ENCODE measurements at places on chromosomes 5 and 9.

DNA sequence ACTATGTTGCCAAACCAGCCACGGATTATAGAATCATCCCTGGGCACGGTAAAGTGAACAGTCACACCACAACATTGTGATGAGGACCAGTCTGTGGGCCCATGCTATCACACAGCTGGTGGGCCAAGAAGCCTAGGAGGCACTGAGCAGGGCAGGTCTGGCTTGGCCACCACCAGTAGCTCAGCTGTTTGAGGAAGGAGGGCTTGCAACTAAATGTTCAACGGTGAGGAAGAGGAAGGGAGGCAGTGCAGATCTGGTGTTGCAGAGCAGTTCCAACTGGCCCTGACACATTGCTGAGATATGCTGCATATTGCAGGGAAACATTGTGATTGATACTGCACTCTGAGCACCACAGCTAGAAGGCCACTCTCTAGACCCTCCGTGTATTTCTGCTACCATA, 77.9 kb upstream of the ATG10 start:
- DNase-seq: no peak

DNA sequence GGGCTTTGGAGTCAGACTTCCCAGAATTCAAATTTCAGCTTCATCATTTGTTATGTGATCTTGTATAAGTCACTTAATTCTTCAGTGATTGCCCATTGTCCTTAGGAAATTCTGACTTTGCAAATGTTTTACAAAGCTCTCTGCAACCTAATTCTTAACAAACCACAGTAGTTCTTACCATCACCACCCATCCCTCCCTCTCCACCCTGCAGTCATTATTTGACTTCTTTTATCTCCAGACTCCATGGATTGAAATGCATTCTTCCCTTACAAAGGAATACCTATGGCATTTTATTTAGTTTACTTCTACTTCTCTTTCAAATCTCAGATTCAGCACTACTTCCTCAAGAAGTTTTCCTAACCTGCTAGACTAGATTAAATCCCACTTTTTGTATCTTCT, 23.1 kb downstream of the SHLD3 start:
- DNase-seq: no peak

- DNase-seq: no peak
Observed at GRCh38 chr9:134188386-134189144, 24.2 kb upstream of the RNU6ATAC start.

GRCh38 chr9:106625259-106625789, 237.6 kb upstream of the ZNF462 start:
- no peak for DNase-seq

- no peak for DNase-seq
Observed at GRCh38 chr9:70255486-70255885, 3.3 kb upstream of the SMC5 start.

GRCh38 chr5:62001640-62002039, 304.4 kb upstream of the KIF2A start:
- no peak for DNase-seq

DNA sequence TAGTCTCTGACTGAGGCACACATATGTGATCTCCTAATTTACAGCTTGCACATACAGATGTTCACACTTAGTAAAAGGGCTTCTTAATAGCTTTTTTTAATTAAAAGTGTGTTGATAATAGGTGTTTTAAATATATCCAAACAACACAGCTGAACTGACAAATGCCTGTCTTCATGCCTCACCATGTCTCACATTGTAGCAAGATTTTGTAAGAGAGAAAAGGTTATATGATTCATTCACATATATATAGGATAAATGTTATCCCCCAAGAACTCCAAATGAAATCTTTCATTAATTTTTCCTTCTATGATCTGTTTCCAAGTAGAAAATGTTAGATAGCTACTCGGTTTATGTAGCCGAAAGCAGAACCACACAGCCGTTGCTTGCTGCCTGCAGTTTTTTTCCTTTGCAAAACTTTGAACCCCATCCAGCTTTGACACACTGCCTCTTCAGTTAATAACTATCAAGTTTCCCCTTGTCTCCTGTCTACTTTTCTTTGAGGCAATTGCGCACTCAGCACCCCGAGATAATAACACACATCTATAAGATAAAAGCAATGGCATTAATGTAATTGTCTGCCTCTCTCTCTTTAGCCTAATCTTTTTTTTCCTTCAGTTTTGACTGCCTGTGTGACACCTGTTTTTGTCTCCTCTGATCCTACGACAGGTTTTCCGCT, 299.2 kb downstream of the BNC2 start:
- DNase-seq: no peak

DNA sequence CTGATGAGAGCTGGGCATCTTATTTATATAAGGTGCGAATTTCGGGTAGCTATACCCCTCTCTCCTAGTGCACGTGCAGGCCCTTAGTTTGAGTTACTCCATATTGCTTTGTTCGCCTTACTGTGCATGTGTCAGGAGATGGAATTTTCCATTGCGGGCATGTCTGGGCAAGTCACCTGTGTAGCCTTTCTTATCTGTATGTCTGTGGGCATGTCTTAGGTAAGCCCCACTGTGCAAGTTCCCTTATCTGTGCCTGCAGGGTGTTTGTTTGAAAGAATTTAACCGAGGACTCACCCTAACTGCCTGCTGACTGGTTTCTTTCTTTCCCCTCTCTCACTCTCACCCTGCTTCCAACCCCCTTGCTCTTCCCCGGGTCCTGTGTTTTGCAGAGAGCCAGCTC, 140.7 kb upstream of the RANBP3L start:
- no peak for DNase-seq

DNA sequence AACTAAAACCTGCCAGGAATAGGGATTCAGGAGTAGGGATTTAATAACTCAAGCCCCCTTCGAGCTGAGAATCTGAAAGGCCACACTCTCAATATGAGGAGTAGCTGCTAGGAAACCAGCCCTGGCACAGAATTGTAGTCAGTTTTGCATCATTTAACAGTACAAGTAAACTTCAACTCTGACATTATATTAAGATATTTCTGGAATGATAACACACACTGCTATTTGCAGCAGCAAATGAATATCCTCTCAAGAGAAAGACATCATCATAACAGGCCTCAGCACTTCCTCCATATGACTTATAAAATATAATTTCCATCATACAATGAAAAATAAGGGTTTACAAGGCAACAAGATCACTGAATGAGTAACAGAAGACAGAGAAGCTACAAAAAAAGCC, 138.2 kb upstream of the RFX3 start:
- no peak for DNase-seq

DNA sequence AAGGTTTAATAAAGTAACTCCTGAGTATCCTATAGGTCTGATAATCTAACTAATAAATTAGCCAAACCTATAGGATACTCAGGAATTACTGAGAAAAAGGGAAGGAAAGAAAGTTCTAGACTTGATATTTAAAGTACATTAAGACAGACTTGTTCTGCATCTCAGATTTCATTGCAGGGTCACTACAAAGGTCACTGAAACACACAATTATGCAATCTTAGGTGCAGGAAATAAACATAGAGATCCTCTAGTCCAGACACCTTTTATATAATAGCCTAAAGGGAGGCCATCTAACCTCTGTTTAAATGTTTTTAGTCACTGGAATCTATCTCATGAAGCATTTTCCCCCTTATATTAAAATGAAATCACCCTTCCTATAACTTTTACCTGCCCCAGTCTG, 1215.7 kb downstream of the MAT2B start:
- DNase-seq: no peak

- no peak for DNase-seq
Observed at GRCh38 chr9:132162764-132163456, 1.1 kb downstream of the NTNG2 start.

DNA sequence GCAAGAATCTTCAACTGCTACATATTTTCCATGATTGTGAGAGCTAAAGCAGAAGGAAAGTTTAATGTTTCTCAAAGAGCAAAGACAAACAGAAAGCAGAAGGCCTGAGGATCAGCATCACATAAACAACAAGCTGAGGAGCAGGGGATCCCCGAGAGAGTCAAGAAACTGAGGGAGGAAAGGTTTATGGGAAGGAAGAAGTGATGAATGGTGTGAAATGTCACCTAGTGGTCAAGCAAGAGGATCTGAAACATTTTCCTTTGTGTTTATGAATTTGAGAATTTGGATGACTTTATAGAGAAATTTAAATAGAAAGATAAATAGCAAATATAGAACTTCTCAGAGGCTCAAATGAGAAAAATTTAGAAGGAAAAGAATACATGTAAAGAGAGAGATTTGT, 481.9 kb downstream of the CHSY3 start:
- DNase-seq: no peak

DNA sequence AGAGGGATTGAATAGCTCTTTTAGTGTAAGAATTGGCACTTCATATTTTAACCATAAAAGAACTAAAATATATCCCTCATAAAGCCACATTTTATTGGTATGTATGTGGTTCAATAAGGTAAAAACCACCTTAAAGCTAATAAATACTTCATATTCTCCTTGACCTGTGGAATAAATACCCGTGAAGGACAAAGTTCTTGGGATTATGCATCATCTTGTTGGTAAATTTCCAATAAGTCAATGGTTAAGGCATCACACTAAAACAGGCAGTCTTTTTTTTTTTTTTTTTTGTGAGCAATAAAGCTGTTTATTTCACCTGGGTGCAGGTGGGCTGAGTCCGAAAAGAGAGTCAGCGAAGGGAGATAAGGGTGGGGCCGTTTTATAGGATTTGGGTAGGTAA, 161.9 kb downstream of the SNCAIP start:
- DNase-seq: no peak

DNA sequence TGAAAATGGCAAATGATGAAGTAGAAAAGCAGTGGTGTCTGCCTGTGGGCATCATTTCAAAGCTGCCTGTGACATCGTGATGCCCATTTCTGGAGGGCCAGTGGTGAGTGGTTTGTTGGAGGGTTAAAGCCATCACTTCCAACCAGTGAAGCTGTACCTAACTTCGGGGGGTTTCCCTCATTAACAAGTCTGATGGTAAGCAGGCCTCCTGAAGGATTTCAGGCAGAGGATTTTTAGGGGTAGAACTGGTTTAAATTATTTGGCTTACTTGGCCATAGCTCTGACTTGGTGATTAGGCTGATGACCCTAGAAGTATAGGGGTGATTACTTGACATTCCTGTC, 10.7 kb downstream of the TNFAIP8 start:
- DNase-seq: no peak

GRCh38 chr9:87537625-87538024, 40.0 kb downstream of the DAPK1 start:
- DNase-seq: no peak

DNA sequence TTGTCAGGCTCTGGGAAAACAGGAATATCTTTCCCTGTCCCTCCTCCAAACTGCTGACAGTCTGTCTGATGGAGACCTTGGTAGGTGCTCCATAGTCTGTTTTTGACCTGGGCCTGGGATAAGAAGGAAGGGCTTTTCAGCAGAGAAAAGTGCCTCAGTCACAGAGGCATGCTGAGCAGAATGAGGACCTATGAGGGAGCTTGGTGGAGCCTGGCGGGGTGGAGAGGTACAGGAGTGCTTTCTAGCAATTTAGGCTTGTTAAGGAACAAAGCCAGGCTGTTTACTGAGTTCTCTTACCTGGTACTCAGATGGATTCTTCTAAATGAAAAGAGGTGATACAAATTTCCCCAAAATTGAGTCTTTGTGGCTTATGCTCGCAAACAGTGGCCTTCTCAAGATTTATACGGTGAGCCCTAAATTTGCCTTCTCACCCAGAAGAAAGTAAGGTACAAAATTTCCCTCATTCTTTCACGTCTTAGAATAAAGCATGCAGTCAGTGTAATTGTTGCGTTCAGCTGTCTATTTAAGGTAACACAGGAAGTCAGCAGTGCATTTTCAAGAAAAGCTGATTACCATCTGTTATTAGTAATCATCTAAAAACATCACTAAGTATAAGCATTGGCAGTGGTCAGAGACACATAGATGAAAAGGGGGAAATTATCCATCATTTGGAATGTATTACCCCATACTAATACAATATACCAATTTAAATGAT, 28.6 kb upstream of the IL13 start:
- no peak for DNase-seq

DNA sequence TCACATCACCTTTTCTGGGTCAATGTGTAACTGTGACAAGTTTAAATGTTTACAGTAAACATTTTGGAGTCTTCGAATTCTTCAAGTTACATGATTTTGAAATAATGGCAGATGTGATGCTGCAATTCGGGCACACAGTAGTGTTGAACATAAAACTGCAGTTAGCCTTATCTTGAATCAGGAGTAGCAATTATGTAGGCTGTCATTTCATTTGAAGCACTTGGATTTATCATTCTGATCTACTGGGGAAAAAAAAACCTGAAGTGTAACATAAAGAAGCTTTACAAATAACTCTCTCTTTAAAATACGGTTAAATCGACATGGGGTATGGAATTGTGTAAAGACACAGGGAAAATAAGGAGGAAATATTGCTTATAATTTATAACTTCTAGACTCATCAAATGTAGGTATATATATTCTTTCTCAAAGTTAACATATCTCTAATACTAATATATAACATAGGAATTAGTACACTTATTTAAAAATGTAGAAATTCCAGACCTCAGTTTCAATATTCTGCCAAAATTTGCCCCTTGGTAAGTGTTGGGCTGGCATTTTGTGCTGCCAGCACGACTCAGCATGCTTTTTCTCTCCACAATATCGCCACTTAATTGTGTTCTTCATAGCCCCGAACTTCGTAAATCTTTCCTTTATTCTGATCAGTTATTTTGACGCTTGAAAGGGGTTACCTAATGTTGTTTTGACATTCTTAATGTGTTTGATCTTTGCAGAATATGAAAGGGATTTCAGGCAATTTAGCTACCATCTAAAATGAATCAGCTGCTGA, 226.7 kb downstream of the PRR16 start:
- DNase-seq: no peak

GRCh38 chr9:136052472-136052880, 42.6 kb downstream of the NACC2 start:
- DNase-seq: no peak
